ENCODE measurements at places on chromosomes 7 and 10. TPM values are rescaled to one million over a fixed set of nuclear protein-coding genes. Genes with fewer than 3 reads are reported as not detected.

DNA sequence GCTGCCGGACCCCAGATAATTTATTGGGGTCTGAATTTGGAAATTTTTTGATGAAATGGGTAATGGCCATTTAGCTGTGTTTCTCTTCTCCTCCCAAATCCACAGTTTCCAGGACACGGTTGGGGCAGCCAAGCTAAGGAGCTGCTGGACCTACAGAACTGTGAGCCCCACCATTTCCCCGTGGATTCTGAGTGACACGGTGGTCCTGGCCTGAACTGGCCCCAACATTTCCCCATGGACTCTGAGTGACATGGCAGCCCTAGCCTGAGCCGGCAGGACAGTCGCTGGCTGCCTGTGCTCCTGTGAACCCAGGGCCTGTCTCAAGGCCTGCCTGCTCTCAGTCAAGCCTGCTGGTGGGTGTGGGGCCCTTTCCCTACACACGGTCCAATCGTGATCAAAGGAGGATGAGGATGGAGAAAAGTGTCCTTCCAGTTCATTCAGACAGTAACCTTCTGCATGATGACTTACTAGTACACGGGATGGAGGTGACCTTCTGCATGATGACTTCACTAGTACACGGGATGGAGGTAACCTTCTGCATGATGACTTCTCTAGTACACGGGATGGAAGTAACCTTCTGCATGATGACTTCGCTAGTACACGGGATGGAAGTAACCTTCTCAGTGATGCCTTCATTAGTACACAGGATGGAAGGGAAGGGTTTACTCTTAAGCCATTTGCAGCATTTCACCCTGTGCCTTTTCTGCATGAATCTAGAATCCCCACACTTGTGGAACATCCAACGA, 359.9 kb downstream of the GLRX3 start:
- no peak for DNase-seq

GRCh38 chr7:86647385-86648094, 3.8 kb downstream of the GRM3 start:
- no peak for DNase-seq

The AKR1C4 gene
- polyA plus RNA-seq: not detected

DNA sequence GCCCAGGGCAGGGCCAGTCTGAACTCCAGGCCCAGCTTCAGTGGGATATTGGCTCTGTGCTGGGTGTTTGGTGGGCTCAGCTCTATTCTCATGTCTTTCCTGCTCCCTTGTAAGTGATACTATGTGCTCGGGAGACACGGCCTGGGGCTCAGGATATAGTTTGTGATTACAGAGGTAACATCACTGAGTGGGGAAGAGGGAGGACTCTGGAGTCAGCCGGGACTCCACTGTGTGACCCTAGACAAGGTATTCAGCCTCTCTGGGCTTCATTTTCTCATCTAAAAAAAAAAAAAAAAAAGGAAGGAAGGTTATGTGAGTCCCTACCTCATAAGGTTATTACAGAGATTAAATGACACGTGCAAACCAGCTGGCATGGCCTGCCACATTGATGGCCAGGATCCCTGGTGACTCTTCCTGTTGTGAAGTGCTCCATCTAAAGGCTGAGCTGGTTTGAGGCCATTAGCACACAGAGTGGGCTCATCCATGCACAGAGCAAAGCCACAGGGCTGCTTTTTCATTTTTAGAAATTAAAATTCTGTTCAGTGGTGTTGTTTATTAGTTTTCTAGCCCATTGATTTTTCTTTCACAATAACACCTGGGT, 15.7 kb downstream of the SLC13A4 start:
- DNase-seq: no peak

GRCh38 chr10:122648599-122649428, 50.8 kb downstream of the C10orf120 start:
- peak; percentile 10 for DNase-seq

The MYH16 gene
- polyA plus RNA-seq: not detected

- DNase-seq: no peak
Measured at GRCh38 chr10:122422266-122422989, 32.0 kb upstream of the ARMS2 start.

DNA sequence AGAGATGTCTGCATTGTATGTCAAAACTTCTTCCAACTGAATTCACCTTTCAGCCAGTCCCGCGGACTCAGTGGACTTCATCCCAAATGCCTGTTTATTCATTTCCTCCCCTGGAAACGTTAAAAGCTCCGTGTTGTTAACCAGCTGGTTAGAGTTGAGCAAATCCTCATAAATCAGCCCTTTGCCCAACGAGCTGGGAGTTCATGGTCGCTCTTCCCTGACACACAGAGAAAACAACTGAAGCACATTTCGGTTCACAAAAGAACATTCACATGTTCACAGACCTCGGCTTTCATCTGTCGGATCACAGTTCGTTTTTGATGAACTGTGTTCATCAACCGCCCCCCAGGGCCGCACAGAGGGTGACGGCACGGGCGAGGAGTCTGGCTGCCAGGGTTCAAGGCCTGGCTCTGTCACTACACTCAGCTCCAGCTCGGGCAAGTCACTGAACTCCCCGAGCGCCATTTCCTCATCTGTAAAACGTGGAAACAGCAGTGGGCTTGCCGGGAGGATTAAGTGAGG, 62.6 kb downstream of the GLI3 start:
- no peak for DNase-seq

DNA sequence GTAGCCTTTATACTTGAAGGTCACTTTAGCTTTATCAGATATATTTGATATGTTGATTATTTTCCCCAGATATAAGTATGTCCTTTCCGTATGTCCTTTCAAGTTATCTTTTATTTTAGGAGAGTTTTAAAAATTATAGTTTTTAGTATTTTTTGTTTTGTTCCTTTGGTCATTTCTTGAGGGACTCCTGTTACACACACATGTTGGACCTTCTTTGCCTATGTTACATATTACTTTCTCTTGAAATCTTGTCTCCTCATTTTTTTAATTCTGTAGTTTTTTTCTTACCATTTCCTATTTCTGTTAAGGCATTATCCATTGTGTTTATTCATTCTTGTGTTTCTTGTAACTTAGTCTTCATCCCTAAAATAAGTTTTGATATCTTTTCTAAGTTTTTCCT, 23.9 kb downstream of the GLCCI1 start:
- DNase-seq: no peak

Data from muscle of arm (tissue), 14 donors.